ENCODE measurements at places on chromosomes 4 and X. TPM values are rescaled to one million over a fixed set of nuclear protein-coding genes. Genes with fewer than 3 reads are reported as not detected.

AFP gene
- total RNA-seq, result not detected

- DNase-seq, result peak; percentile 77
- H3K4me1 ChIP-seq, result peaks cover 31% of the 10 kb centered on the region
These were observed 115.8 kb upstream of the BMPR1B start for GRCh38 chr4:94641702-94642560.

DNA sequence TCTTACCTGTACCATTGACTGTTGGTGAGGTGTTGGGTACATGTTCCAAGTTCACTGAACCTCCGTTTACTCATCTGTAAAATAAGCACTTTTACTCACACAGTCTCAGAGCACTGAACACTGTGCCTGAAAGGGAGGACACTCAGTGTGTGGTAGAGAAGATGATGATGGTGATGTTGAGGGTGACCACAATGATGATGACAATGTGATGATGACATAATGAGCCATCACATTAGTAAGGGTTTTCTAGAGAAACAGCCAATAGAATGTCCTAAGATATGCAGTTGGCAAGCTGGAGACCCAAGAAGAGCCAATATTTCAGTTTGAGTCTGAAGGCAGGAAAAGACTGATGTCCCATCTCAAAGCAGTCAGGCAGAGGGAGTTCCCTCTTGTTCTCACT lies 315.4 kb upstream of the IGFBP7 start:
- H3K4me1 ChIP-seq, result peaks cover 35% of the 10 kb centered on the region
- peak; percentile 66 for DNase-seq
- H3K27ac ChIP-seq, result peak overlapping the region; percentile 62
- 0 out of 2 replicates have a peak, but pooled peaks cover 3% of the 10 kb centered on the region for H3K27me3 ChIP-seq
- no peak overlapping the region for H3K4me3 ChIP-seq
- H3K36me3 ChIP-seq, result no peaks in the 10 kb centered on the region

- no peak overlapping the region for H3K27ac ChIP-seq
- H3K4me1 ChIP-seq, result no peaks in the 10 kb centered on the region
- H3K27me3 ChIP-seq, result peaks cover 10% of the 10 kb centered on the region
- H3K36me3 ChIP-seq, result no peaks in the 10 kb centered on the region
- DNase-seq, result no peak
- no peak overlapping the region for H3K4me3 ChIP-seq
These were observed 29.8 kb upstream of the PTCHD1 start for GRCh38 chrX:23304881-23305280.

SLC39A8 gene
- total RNA-seq, result 19.5 TPM

- H3K27me3 ChIP-seq, result no peaks in the 10 kb centered on the region
- DNase-seq, result no peak
- no peak within 1 kb of the TSS for H3K4me3 ChIP-seq
- no peak within 1 kb of the TSS for H3K27ac ChIP-seq
- no peaks in the 10 kb centered on the region for H3K36me3 ChIP-seq
These were observed at the start of gene MAGEE2 for GRCh38 chrX:75784680-75785491. Gene MAGEE2 (minus strand): TSS chrX:75785254. CDS start chrX:75785051, 203 bp downstream.

GRCh38 chr4:102217775-102218355 lies 127.4 kb downstream of the SLC39A8 start:
- peak; percentile 13 for DNase-seq
- no peaks in the 10 kb centered on the region for H3K36me3 ChIP-seq
- peaks cover 26% of the 10 kb centered on the region for H3K4me1 ChIP-seq
- H3K27me3 ChIP-seq, result no peaks in the 10 kb centered on the region

CT45A2 gene
- total RNA-seq, result not detected

HPGDS gene
- total RNA-seq, result not detected

DNA sequence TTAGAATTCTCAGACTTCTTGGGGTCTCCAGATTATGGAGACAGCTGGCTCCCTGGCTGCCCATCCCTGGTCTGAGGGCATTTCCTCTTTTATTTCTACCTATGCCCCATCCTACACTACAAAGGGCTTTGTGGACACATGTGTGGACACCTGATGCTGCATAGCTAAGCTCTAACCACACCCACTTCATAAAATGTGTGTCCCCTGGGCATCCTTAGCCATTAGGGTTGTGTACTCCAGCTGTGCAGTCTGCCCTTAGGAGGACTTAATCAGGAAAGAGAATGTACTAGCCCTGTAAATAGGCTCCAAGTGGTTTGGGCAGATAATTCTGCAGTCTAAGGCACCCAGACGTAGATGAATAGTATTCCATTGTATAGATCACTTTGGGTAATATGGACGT lies 47.0 kb downstream of the COQ2 start:
- no peaks in the 10 kb centered on the region for H3K36me3 ChIP-seq
- H3K27me3 ChIP-seq, result no peaks in the 10 kb centered on the region
- H3K27ac ChIP-seq, result no peak overlapping the region
- H3K4me1 ChIP-seq, result peaks cover 8% of the 10 kb centered on the region
- no peak overlapping the region for H3K4me3 ChIP-seq
- DNase-seq, result no peak

DNA sequence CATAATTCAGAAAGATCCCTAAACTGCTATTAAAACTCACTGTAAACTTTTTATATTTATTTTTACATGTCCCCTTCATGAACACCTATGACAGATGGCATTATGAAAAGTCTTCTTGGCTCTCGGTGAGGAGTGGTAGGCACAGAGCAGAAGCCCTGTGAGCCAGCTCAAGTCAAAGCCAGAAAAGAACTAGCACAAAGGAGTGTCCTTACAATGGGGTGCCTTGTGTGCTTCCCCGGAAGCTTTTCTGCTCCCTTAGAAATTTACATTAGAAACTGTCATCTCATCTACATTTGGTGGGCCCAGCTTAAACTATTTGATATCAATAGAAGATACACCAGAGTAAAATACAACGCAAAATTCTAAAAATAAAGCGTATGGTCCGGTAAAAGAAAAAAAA lies 135.7 kb upstream of the MAP3K15 start:
- H3K4me3 ChIP-seq, result no peak overlapping the region
- no peak overlapping the region for H3K27ac ChIP-seq
- H3K27me3 ChIP-seq, result no peaks in the 10 kb centered on the region

DNA sequence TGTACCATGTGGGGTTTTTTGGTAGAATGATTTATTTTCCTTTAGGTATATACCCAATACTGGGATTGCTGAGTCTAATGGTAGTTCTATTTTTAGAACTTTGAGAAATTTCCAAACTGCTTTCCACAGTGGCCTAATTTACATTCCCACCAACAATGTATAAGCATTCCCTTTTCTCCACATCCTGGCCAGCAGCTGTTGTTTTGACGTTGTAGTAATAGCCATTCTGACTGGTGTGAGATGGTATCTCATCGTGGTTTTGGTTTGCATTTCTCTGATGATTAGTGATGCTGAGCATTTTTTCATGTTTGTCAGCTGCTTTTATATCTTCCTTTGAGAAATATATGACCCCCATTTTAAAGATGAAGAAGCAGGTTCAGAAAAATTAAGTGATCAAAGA lies 153.7 kb downstream of the CBR4 start:
- DNase-seq, result peak; percentile 16
- H3K27me3 ChIP-seq, result no peaks in the 10 kb centered on the region
- no peak overlapping the region for H3K27ac ChIP-seq
- no peak overlapping the region for H3K4me3 ChIP-seq

DNA sequence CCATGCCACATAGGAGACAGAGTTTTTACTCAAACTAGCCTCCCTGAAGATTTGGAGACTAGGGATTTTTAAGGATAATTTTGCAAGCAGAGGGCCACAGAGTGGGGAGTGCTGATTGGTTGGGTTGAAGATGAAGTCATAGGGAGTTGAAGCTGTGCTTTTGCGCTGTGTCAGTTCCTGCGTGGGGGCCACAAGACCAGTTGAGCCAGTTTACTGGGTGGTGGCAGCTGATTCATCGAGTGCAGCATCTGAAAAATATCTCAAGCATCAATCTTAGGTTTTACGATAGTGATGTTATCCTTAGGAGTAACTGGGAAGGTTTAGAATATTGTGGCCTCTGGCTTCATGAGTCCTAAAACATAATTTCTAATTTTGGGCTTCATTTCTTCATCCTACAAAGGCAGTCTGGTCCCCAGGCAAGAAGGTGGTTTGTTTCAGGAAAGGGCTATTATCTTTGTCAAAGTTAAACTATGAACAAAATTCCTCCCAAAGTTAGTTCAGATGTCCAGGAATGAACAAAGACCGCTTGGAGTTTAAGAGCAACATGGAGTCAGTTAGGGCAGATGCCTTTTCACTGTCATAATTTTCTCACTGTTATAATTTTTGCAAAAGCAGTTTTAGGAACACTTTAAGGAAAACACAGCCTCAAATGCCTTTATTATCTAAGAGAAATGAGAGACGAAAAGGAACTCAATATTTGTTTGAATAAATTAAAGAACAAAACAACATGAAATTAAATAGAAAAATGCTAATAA lies 960.8 kb upstream of the PRKX start:
- H3K4me1 ChIP-seq, result peaks cover 50% of the 10 kb centered on the region
- no peaks in the 10 kb centered on the region for H3K27me3 ChIP-seq
- peak; percentile 84 for DNase-seq
- no peak overlapping the region for H3K4me3 ChIP-seq
- H3K36me3 ChIP-seq, result no peaks in the 10 kb centered on the region

DNA sequence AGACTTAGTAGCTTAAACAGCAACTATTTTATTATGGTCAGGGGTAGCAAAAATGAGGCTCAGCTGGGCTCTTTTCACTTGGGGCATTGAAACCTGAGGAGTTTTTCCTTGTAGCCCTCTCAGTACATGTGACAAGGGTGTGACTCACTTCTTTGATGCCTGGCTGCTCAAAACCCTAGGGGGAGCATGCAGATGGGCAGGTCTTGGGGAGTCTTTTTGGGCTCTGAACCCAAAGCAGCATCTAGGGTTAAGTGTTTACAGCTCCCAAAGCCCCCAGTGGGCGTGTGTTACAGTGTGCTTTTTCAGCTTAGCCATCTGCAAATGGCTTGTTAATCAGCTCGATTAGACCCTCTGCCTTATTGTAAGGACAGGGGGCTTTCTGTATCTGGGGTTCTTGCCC lies 1752.7 kb downstream of the PCDH7 start:
- no peaks in the 10 kb centered on the region for H3K27me3 ChIP-seq
- peaks cover 3% of the 10 kb centered on the region for H3K4me1 ChIP-seq
- no peak overlapping the region for H3K27ac ChIP-seq
- H3K4me3 ChIP-seq, result no peak overlapping the region

- no peak for DNase-seq
- H3K27me3 ChIP-seq, result no peaks in the 10 kb centered on the region
- H3K36me3 ChIP-seq, result no peaks in the 10 kb centered on the region
- H3K4me1 ChIP-seq, result no peaks in the 10 kb centered on the region
- H3K4me3 ChIP-seq, result no peak overlapping the region
- H3K27ac ChIP-seq, result no peak overlapping the region
These were observed 25.6 kb upstream of the MTM1 start for GRCh38 chrX:150542846-150543229.

GRCh38 chrX:152960115-152960514 lies 33.8 kb downstream of the PNMA5 start:
- no peaks in the 10 kb centered on the region for H3K27me3 ChIP-seq
- H3K36me3 ChIP-seq, result peaks cover 13% of the 10 kb centered on the region

DNA sequence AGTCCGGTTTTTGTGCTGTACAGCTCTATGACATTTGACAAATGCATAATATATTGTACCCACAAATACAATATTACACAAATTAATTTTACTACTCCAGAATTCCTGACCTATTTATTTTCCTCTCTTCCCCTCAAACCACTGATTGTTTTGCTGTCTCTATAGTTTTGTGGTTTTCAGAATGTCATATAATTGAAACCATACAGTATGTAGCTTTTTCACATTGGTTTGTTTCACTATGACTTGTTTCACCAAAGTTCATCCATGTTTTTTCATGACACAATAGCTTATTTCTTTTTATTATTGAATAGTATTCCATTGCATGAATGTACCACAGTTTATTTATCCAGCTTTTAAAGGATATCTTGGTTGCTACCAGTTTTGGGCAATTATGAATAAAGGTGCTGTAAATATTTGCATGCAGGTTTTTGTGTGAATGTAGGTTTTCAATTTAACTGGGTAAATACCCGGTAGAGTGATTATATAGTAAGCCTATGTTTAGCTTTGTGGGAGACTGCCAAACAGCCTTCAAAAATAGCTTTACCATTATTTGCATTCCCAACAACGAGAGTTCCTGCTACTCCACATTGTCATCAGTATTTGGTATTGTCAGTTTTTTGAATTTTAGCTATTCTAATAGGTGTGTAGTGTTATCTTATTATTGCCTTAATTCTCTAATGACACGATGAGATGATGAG lies 25.9 kb downstream of the RNF175 start:
- H3K4me3 ChIP-seq, result no peak overlapping the region
- DNase-seq, result no peak
- no peaks in the 10 kb centered on the region for H3K27me3 ChIP-seq
- H3K4me1 ChIP-seq, result no peaks in the 10 kb centered on the region
- no peak overlapping the region for H3K27ac ChIP-seq

DNA sequence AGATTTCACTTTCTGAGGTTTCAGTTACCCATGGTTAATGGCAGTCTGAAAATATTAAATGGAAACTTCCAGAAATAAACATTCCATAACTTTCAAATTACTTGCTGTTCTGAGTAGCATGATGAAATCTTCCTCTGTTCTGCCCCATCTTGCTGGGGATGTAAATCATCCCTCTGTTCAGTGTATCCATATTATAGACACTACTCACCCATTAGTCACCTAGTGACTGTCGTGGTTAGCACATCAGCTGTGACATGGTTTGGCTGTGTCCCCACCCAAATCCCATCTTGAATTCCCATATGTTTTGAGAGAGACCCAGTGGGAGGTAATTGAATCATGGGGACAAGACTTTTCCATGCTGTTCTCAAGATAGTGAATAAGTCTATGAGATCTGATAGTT lies 125.5 kb upstream of the GIMD1 start:
- no peak overlapping the region for H3K27ac ChIP-seq
- H3K4me3 ChIP-seq, result no peak overlapping the region
- peak; percentile 11 for DNase-seq
- no peaks in the 10 kb centered on the region for H3K36me3 ChIP-seq

GRCh38 chrX:151570561-151570960 lies 7.1 kb downstream of the PASD1 start:
- H3K27me3 ChIP-seq, result no peaks in the 10 kb centered on the region
- no peak for DNase-seq
- H3K27ac ChIP-seq, result no peak overlapping the region
- H3K4me1 ChIP-seq, result no peaks in the 10 kb centered on the region

TIGD2 gene
- total RNA-seq, result 4.2 TPM

DNA sequence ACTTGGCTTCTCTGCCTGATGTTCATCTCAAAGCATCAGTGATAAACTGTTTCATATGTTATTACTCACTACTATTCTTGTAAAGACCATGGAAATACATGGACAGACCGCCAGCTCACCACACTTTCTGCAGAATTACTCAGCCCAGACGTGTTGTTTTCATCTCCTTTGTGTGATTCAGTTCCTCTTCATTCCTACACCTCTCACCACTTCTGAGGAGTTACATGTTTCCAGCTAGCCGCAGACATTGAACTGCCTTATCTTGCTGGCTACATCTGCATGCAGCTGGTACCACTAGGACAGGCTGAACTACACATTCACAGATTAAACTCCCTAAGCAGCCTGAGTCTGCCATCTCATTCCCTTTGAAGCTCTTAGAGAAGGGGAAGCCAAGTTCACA lies 443.2 kb upstream of the FGF16 start:
- H3K27ac ChIP-seq, result no peak overlapping the region
- no peaks in the 10 kb centered on the region for H3K27me3 ChIP-seq
